Left ventricle myocardium inferior (tissue), 1 donor: ENCODE measurements at places on chromosomes 7 and 10.

DNA sequence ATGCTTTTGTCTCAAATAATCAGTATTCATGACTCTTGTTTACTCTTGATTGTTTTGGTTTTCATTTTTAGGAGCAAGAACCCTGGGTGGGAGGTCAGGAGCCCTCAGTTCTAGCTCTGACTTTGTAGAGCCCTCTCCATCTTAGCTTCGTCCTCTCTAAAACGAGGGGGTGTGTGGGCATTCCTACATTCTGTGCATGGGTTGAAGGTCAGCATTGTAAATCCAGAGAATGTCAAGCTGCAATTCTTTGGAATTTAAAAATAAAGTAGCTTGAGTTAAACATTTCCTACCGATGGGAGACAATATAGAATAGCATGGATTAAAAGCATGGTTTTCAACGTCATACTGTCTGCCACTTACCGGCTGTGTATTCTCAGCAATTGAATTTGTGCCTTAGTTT lies 128.3 kb downstream of the PRPF18 start:
- DNase-seq: no peak

DNA sequence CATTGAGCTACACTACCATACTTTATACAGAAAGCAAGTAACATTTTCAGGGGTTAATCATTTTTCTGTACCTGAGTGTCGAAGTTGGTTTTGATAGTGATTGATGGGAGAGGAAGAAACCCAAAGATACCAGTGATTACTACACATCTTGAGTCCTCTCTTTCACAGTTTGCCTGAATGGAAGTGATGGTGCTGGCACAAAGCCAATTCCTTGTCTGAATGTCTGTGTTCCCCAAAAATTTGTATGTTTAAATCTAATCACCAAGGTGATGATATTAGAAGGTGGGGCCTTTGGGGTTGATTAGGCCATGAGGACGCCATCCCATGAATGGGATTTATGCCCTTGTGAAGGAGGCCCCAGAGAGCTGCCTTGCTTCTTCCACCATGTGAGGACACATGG lies 696.9 kb upstream of the ANKRD30A start:
- DNase-seq: no peak

GRCh38 chr7:17939211-17939605 lies 1.1 kb downstream of the SNX13 start:
- DNase-seq: no peak

DNA sequence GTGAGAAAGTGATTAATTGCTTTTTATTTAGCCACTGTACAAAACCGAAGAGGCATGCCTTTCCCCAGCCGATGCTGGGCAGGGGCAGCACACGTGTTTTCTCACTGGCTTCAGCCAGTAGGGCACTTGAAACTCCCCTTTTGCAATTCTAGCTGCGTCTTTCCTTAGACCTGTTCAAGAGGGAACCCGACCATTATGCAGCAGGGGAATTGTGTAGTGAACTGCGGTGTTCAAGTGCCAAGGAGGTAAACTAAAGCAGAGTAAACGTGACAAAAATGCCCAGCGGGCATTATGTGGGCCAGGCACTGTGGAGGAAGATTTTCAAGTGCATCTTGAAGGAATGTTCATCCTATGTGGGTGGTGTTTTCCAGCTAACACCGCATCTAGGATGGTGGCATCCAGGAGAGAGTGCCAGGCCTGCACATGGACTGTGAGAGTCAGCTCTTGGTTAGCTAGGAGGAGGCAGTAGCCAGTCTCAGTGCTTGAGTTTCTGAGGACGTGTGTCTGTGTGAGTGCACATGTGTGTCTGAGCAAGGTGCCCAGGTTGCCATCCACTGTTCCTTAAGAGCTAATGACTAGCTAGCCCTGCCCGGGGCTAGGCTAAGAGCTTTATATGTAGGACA lies 3.3 kb downstream of the WIPF3 start:
- DNase-seq: no peak

DNA sequence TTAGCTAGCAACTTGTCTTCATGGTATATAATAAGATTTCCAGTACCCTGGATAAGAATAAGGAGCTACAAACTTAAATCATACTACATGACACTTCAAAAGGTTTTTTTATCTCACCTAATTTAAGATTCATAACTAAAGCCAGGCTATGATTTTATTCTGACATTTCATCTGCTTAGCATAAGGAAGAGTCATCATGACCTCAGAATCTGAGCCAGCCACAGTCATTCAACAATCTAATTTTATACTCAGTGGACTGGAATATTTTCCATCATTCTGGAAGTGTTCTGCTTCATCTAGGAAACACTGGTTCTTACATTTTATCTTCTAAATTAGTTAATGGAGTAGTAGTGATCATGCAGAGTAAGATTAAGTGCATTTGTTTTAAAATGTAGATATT lies 102.1 kb upstream of the KCND2 start:
- DNase-seq: no peak
